Hematopoietic multipotent progenitor cell treated with erythropoietin and hydrocortisone succinate and interleukin-3 and kit ligand, for 8 days (in vitro differentiated cells): ENCODE measurements at places on chromosomes 2 and 18.

GRCh38 chr2:85682378-85682777, 11.8 kb upstream of the GNLY start:
- no peak for DNase-seq

DNA sequence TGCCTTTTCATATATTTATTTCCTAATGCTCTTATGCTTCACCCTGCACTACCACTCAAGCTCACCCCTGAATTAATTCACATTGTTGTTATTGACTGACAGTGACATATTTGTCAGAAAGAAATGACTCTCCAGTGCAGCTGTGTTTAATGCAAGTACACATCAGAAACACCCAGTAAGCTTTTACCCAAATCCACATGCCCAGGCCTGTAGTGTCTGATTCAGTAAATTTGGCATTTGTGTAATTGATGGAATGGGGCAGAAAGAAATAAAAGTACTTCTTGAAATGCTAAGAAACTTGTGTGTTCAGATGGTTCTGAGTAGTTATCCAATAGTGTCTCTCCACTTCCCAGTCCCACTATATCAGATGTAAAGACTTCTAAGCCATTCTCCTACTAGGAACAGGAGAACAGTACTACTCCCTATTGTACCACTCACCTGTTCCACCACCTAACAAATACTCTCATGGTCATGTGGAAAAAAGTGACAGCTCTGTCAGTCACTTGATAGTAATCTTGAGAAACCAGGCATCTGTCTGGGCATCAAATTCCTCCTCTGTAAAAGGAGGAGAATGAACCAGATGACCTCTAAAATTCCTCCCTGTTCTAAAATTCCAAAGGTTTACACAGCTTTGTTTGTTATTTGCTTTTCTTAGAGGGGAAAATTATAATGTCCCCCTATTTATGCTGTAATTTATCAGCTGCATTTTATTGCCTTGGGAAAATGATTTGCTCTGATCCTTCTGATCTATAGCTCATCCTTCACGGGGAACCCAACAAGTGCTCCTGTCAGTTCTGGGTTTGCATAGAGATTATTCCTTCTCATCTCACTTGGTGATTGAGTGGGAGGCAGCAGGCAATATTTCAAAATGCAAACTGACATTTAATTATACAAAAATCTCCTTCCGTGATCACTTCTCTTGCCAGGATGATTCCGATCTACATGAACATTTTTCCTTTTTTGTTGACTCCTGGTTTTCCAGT, 70.9 kb downstream of the ZNF385B start:
- no peak for DNase-seq

DNA sequence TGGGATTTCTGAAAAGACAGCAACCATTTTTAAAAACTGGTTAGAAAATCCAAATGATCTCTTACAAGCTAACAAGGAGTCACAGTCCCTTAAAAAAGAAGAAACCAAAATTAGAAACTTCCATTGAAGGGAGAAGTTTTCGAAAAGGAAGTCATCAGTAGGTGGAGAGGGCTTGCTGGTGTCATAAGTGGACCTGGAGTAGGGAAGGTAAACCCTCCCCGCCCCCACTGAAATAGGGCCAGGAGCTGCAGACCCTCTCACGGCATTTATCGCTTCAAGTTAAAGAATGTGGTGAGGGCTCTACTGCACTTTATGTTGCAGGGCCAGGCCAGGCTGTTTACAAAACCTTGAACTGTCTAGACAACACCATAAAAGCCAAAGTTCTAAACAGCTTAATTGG, 2.9 kb downstream of the HOXD11 start:
- DNase-seq, result no peak

DNA sequence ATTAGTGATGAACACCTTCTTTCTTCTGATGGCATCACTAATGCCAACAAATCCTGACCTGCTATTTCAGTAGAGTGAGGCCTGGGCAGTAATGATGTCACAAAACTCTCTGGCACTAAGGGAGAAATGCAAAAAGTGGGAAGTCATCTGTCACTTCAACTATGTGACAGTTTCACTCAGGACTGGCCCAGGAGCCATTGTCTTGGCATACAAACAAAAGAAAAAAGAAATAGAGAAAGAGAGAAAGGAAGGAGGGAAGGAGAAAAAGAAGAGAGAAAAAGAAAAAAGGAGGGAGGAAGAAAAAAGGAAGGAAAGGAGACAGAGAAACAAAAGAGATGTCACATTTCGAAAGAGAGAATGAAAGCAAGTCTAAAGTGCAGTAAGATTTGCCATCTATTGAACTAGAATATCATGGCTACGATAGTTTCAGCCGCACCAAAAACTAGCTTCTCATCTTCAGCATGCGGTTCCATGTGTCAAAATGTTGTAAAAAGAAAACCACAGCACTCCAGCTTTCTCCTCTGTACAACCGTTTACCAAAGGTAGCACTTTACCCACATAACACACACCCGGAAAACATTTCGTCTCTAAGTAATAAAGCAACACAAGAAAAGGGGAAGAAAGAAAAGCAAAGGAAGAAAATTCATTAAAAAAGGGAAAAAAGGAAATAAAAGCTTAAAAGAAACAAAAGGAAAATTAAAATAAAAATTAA, 50.1 kb downstream of the CD226 start:
- DNase-seq, result no peak

DNA sequence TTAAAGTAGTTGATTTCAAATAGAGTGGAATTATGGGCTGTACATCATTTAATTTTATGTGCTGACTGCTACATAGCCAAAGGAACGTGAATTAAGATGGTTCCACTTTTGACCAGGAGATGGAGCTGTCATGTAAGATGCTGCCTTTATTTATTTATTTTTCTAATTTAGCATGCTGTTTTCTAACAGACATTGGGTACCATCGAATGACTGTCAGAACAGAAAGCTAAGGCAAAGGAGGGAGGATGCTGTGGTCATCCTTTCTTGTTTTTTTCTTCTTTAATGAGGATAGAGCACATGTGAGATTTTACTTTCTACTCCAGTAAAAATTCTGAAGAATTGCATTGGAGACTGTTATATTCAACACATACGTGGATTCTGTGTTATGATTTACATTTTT, at the start of gene SCN2A:
Gene SCN2A, plus strand, starts transcription at position 185 of the 400 bp plus-strand sequence. CDS start 56,410 bp downstream, outside the sequence.
- DNase-seq, result peak; percentile 63

- peak; percentile 67 for DNase-seq
Observed at GRCh38 chr2:46876741-46877384, 38.7 kb downstream of the MCFD2 start.

DNA sequence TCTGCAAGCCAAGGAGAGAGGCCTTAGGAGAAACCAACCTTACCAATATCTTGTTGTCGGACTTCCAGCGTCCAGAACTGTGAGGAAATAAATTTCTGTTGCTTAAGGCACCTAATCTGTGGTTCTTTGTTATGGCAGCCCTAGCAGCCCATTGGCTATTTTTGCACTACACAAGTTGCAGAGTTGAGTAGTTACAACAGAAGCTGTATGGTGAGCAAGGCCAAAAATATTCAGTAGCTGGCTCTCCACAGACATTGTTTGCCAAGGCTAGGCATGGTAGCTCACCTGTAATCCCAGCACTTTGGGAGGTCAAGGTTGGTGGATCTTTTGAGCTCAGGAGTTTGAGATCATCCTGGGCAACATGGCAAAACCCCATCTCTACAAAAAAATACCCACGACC, 27.1 kb upstream of the SCYGR1 start:
- no peak for DNase-seq

GRCh38 chr2:15253835-15254286, 307.3 kb downstream of the NBAS start:
- peak; percentile 98 for DNase-seq

DNA sequence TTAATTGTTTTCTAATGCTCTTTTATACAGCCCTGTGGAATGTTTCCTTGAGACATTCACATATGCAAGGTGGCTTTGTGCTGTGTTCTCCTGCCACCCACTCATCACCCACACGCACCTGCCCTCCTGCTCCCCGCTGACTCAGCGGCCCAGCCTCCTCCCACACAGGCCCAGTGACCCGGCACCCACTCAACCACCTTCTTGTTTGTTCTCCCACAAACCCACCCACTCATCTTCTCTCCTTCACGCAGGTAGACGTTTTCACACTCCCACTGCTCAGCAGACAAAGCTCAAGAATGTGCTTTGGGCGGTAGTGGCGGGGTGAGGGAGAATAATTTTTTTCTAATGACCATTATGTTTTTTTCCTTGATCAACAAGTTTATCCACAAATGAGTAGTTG, 28.6 kb upstream of the NEMP2 start:
- no peak for DNase-seq

GRCh38 chr2:1538663-1539062, 125.4 kb downstream of the TPO start:
- peak; percentile 83 for DNase-seq

GRCh38 chr2:45643095-45643494, 8.4 kb upstream of the PRKCE start:
- no peak for DNase-seq

DNA sequence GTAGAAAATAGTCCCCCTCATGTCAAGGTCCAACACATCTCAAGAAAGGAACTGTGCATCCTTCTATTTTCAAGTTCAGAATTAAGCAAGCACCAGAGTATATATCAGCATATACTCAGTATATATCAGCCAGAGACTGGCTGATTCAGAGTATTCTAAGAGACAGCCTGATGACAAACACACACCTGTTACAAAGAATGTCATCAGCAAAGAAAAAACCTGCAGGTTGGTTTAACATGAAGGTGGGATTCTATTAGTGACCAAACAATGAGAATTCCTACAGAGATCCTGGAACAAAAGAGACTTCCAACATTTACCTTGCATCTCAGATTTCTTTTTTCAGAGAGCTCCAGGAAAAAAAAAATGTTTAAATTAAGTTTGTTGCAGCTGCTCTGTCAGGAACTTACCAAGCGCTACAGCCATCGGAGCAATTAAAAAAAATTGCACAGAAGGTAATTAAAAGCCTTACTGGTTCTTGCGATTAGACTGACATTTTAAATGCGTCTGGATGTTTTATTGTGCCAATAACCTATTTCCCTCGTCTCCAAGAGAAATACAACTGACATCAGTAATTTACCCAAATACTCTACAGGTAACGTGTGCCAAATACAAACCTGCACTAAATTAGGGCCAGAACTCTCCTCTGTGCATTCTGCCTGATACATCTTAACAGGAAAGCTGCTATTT, 218.1 kb downstream of the HNMT start:
- no peak for DNase-seq

DNA sequence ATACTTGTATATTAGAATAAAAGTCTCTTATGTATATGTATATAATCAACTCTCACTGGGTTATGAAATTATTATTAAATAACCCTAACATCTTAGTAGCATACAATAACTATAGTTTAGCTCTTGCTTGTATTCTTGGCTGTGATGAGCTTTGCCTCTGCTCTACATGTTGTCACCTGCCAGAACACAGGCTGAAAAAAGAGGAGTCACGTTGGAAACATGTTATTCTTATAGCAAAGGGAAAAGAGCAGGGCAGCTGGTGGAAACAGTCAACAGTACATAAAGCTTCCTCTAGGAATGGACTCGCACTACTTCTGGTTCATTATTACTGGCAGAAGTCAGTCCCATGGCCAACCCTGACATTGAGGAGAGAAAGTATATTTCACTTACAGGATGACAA, 362.0 kb upstream of the KYNU start:
- no peak for DNase-seq

DNA sequence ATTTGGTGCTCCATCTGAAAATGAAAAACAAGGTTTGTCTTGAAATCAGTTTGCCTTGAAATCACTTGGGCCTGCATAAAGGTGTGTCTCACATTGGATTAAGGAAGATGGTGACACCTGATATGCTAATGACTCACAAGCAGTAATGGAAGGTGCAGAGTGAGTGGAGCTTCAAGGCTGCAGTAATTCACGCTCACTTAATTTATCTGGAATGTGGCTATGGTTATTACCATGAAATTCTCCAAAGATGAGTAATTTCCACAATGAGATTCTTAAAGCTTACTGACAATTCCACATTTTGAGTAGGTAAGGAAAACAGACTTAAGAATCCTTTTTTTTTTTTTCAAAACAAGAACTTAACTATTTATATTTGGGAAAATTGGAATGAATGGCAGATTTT, 156.8 kb downstream of the PAX3 start:
- DNase-seq, result no peak

GRCh38 chr2:67604360-67604759, 207.2 kb downstream of the ETAA1 start:
- no peak for DNase-seq

DNA sequence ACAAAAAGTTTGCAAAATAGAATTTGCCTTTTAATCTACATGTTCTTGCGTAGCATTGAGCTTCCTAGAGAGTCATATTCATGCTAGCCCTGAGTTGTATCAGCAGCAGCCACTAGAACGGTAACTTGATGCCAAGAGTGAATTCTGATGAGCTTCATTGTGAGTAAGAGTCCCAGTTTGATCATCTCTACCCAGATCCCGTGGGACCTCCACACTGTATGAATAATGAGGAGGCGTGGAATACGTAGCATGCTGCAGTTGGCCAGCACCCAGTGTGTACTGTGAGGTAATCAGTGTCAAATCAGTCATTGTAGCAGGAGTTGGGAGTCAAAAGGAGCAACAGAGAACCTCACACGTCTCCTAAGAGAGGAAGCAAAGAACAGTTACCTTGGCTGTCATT, 197.9 kb downstream of the NEDD4L start:
- DNase-seq, result no peak

GRCh38 chr18:54856105-54856646, 27.9 kb downstream of the RAB27B start:
- peak; percentile 26 for DNase-seq

- DNase-seq, result no peak
Observed at GRCh38 chr2:197433780-197434438, 919 bp downstream of the SF3B1 start.

DNA sequence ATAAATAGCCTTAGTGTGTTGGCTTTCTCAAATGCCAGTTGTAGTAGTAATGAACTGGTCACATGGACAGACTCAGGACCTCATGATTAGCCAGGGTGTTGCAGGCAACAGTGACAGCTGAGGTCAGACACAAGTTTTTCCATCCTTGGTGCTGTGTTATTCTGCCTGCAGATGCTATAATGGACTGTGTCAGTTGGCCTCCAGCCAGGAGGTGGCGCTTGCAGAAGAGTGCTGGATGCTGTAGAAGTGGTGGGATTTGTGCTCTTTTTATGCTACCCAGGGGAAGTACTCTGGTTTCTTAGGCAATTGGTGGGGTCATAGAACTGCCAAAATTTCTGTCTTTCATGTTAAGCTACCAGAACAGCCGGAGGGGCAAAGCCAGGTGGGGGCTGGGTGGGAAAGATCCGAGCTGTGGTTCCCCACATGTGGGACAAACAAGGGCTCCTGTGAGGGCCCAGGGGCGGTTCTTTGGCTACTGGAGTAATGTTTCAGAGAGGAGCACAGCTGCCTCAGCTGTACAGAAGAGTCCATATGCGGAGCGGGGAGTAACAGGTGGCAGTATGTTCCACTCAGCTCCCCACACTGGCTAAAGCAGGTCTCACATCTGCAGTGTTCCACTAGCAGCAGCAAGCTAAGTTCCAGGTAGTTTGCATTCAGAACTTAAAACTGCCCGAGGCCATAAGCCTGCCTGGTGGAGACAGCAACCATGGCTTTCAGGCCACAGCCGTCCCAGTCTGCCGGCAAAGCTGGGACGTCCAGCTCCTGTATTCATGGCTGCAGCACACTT, 104.4 kb downstream of the GULP1 start:
- DNase-seq, result no peak

DNA sequence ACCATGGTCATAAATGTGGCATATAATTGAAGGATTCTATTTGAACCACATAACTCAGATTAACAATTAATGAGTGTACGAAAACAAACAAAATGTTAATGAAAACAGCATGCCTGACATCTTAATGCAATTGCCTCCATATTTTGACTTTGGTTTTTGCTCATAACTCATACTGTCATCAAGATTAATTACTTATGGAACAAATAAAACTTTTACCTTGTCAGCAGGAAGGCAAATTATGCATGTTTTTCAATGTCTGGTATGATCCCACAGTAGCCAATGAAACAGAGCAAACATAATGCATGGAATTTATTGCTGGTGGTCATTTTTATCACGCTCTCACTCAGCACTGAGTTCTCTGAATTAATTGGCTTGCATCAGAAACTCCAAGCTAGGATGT, 5.1 kb downstream of the PLEKHM3 start:
- DNase-seq, result no peak
